A172 (cell line): ENCODE measurements at places on chromosomes 1 and 21. TPM values are rescaled to one million over a fixed set of nuclear protein-coding genes. Genes with fewer than 3 reads are reported as not detected.

Gene USP24
- total RNA-seq, result 20.6 and 22.1 TPM in 2 replicates

Gene TAF12
- 15.4 and 17.4 TPM in 2 replicates for total RNA-seq

Gene UMODL1
- total RNA-seq, result not detected in 2 replicates

Gene HSD3B2
- not detected in 2 replicates for total RNA-seq

GRCh38 chr1:228845101-228845500, 109.8 kb downstream of the RHOU start:
- no peak for DNase-seq

DNA sequence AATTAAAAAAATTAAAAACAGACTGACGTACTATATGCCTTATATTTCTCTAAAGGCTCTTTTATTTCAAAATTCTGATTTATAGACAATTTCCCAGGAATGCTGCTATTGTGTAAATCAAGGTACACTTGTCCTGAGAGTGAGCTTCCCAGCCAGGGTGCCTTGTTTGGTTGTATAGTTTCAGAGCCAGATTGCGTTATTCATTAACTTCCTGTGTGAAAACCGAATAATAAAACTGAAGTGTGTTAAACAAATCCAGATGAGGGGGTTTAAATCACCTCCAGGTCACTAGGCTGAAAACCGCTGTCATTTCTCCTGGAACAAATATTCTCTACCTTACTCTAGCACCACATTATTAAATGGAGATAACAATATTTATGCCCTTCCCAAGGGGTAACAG, 68.7 kb downstream of the LMX1A start:
- DNase-seq, result no peak

GRCh38 chr21:32735524-32735923, 7.7 kb upstream of the SYNJ1 start:
- no peak for DNase-seq

GRCh38 chr1:58932859-58933598, 149.2 kb upstream of the JUN start:
- peak; percentile 95 for DNase-seq

GRCh38 chr1:198725090-198725489, 86.2 kb downstream of the PTPRC start:
- no peak for DNase-seq
